ENCODE measurements at places on chromosomes 7 and 10.

- DNase-seq, result no peak
Observed at GRCh38 chr7:105988276-105988675, 25.2 kb downstream of the CDHR3 start.

DNA sequence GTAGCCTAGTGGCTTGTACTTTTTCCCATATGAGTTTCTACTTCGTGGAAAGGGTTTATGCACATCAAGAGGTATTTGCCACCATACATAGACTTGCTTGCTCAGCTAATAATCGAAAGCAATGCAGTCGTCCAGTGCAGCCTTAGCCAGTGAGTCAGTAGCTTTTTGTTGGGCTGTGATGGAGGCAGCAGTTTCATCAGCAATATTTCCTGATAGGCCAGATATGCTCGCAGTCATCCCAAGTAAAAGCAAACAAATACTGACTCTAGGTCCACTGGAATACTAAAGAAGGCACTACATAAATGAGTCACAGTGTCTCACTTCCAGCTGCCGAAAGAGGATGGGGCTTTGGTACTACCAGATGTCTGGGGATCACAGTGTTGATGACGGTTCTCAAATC, 2.1 kb upstream of the BNIP3 start:
- DNase-seq, result no peak

DNA sequence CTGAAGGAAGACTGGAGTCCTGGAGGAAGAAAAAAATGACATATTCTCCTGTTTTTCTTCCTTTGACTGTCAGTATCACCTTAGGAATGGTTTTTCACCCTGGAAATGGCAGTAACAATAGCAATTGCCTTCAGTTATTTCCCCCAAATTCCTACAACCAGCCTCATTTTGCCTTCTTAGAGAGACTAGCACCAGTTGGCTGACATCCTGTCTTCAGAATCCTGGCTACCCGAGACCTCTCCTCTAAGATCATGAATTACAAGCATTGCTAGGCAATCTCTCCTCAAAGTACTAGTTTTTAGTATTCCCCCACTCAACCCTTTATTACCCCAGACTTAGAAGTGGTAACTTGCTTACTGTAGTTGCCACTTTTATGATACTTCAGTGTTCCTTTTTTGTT, 53.4 kb downstream of the TAS2R16 start:
- DNase-seq, result no peak

GRCh38 chr7:69489533-69489932, 108.7 kb upstream of the AUTS2 start:
- DNase-seq, result no peak

GRCh38 chr10:15595260-15595659, 124.5 kb downstream of the ITGA8 start:
- DNase-seq, result no peak
